Urinary bladder (tissue), 4 donors: ENCODE measurements at places on chromosomes 4 and X. TPM values are rescaled to one million over a fixed set of nuclear protein-coding genes. Genes with fewer than 3 reads are reported as not detected.

DNA sequence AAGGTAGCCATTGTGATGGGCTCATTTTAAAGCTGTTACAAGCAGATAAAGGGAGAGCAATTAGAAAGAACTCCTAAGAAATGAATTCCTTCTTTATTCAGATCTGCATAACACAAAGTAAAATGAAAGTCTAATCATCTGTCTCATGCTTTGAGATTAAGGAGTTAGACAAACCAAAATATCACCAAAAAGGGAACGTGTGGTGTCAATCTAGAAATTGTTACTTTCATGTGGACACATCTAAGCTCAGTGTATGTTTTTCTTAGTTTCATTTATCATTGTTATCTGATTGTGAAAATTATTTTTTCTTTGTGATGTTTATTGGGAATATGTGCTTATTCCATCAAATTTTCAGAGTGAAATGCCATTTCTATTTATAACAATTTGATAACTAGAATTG, 80.3 kb downstream of the BANK1 start:
- DNase-seq, result no peak

DNA sequence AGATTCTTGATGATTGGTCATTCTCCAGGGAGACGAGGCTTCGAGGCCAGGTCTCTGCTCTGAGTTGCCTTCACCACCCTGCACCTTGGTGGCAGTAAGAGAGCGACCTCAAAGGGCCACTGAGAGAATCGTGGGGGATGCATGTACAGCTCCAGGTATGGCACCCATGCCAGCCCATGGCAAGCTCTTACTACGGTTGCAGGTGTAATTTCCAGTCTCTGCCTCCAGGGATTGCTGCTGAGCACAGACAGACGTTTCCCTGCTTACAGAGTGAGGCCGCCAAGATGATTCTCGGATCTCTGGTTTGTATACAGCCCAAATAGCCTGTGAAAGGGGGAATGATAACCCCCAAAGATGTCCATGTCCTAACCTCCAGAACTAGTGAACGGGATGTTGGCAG, 16.3 kb upstream of the DRD5 start:
- no peak for DNase-seq

The ZIC3 gene
- not detected for total RNA-seq

DNA sequence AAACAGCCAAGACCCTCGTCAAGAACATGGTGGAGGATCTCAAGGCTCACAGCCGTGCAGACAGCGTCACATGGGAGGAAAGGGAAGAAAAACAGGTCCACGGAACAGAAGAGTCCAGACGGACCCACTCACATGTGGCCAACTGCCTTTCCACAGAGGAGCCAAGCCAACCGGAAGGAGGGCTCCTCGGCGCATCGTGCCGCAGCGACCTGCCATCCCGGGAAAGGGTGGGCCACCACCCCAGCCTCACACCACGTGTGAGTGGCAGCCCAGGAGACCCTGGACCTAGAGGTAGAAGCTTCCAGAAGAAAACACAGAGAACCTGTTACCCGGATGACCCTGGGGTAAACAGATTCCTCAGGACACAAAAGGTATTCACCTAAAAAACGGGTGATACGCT, 28.4 kb downstream of the CTBP1 start:
- DNase-seq, result no peak

DNA sequence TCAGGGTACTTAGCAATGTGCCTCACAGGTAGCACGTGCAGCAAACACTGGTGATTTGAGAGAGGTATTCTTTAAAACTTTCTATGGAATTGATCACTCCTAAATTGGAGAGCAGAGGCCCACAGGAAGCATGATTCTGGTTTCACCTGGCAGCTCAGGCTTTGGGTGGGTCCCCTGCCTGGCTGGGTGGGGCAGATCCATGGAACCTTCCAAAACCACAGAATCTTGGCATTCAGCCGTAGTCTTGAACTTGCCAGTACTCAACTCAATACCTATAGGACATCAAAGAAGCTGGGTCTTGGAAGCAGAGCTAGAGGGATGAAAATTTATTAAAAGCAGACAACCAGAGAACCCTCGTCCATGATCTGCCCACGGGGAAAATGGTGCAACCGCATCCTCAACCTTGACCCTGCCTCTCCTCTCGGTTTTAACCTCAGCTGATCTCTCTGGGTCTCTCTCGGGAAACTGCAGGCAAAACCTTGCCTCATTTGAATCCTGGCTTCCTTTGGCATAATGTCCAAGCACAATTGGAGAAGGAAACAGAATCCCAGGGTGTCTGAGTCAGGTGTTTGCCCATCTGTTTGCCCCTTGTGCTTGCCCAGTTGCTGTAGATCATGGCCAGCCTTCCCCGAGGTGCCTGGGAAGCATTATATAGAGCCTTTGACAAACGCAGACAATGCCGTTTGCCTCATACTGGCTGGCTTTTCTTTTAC, 22.9 kb downstream of the OTOP1 start:
- DNase-seq, result no peak

GRCh38 chrX:42422961-42423360, 355.0 kb downstream of the PPP1R2C start:
- DNase-seq, result no peak

DNA sequence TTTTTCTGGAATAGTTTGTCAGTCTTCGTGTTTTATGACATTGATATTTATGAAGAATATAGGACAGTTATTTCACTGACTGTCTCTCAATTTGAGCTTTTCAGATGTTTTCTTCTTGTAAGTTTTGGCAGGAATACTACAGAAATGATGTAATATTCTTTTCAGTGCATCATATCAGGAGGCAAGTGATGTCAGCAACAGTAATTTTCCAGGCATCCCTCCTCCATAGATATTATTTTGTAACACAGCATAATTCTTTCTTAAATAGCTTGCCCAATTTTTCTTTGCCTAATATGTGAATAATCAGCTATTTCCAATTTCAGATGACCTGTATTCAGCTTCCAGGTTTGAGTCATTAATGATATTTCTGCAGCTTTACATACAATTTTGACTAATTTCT, 211.1 kb downstream of the ADGRL3 start:
- DNase-seq, result no peak

The ADRA2C gene
- 1.1 TPM for total RNA-seq

- DNase-seq, result no peak
Observed at GRCh38 chrX:49753691-49754090, 57.9 kb upstream of the PAGE1 start.
